ENCODE measurements at places on chromosomes 12 and 14. TPM values are rescaled to one million over a fixed set of nuclear protein-coding genes. Genes with fewer than 3 reads are reported as not detected.
A peak's percentile ranks its signal among the peaks of the same experiment; 100 is the strongest.

DNA sequence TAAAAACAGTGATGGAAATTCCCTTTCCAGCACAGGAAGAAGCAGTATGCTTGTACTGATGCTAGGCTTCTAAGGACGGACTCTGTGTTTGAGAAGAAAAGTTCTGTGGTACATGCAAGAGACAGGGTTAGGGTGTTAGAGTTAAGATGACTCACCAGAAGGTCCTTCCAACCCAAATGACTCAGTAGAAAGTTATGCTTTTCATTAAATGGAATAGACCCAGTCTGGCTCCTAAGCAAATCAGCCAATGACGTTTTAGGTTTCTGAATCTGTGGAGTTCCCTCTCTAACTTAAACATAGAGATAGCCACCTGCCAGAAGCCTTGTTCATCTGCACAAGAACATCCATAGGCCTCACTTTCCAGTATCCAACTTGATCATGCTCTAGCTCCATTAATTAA lies 5.7 kb downstream of the PTHLH start:
- DNase-seq, result no peak

DNA sequence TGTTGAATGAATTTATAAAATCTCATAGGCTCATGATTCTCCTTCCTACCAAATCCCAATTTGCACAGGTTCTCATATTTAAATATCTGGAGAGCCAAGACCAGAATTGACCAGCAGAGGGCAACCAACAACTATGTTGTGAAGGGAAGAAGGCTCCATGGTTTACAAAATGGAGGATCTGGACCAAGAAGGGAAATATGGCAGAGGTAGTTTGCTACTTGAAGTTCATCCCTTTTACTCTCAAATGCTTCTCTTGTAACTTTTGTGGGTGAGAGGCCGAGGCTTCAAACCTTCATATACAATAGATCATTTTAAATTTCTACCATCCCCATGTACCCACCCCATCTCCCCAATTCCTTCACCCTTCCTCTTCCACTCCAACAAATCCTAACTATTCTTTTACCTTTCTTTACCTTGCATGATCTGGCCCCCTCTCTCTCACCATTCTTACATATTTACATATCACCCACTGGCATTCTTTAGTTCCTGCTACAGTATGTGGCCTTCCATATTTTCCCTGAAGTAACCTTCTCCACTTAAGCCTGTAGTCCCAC lies 3.8 kb upstream of the SMARCC2 start:
- peak; percentile 93 for DNase-seq

Gene GPR84
- total RNA-seq, result not detected

DNA sequence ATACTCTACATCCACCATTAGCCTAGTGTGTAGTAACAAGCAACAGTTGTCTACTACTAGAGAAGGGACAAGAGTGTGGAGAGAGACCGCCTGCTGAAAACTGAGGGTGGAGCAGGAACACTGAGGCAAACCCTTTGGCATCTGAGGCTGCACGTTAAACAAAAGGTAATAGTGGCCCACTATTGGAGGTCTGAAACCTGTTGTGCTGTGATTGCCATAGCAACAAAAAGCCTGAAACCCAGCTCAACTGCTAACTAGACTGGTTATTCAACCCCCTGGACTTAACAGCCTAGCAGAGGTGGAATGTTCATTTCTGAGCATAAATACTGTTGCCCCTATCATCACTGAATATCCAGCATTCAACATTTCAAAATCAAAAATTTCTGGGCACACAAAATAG lies 43.0 kb downstream of the PPP4R4 start:
- peak; percentile 3 for DNase-seq

DNA sequence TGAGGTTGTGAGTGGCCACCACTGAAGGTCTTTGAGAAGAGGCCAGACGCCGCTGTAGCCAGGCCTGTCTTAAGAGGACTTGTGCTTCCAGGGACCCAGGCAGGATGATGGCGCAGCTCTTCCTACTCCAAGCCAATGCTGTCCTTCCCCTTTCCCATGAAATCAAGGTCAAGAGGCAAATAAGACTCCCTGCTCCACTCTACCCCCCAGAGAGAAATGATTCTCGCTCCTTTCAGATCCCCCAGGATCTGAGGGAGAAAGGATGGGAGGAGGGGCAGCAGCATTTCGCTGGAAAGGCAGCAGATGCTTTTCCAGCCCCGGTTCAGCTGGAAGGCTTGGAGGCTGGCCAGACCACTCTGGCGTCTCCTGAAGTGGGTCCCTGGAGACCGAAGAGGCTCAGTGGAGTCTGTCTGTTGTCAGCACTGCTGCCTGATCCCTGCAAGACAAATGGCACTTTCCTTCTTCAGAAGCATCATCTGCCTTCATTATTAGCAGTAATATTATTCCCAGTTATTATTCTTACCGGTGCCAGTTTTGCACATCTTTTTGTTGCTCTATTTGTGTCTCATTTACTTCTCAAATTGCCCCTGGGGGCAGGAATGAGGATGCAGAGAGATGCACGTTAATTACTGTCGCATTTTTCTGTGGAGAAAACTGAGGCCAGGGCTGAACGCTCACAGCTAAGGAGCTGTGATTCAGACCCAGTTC lies 51.4 kb downstream of the C14orf132 start:
- peak; percentile 96 for DNase-seq

DNA sequence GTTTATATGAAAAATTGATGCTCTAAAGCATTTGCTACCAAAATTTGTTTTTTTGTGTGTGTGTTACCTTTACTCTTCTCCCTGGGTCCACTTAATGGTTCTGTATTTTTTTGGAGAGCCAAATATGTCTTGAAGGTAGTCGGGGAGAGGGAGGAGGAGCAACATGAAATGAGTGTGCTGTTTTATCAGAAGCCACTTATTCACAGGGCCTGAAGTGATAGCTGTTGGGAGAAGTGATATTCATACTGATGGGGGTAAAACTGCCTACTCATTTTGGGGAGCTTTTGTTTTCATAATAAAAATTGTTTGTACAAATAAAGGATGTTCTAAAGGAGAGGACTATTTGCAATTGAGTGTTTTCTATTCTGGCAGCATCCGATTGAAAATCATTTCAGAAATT lies 29.2 kb downstream of the CRADD start:
- no peak for DNase-seq

GRCh38 chr12:68798882-68799234 lies 9.1 kb upstream of the MDM2 start:
- no peak for DNase-seq

GRCh38 chr14:52987042-52987441 lies 36.2 kb upstream of the FERMT2 start:
- DNase-seq, result no peak

Measured in tongue (tissue), 3 donors.